ENCODE measurements at places on chromosomes 16 and 17. TPM values are rescaled to one million over a fixed set of nuclear protein-coding genes. Genes with fewer than 3 reads are reported as not detected.

The TNS4 gene
- not detected for polyA plus RNA-seq

The ZC3H7A gene
- polyA plus RNA-seq = 18.7 TPM

The ABAT gene
- polyA plus RNA-seq = 10.9 TPM

The RHBDF1 gene
- polyA plus RNA-seq = 29.6 TPM

The TAF1C gene
- 36.2 TPM for polyA plus RNA-seq

The CCL16 gene
- polyA plus RNA-seq = 0.29 TPM

The ELMO3 gene
- polyA plus RNA-seq = 0.72 TPM

The EPN3 gene
- polyA plus RNA-seq = 22.6 TPM

The SMIM5 gene
- 13.5 TPM for polyA plus RNA-seq

The MPP3 gene
- 46.1 TPM for polyA plus RNA-seq

The KCNJ18 gene
- polyA plus RNA-seq = not detected

The RCVRN gene
- polyA plus RNA-seq = 0.27 TPM
